ENCODE measurements at places on chromosomes 11 and 22.
A peak's percentile ranks its signal among the peaks of the same experiment; 100 is the strongest.

- DNase-seq, result no peak
Observed at GRCh38 chr11:95684701-95685100, 104.9 kb downstream of the FAM76B start.

GRCh38 chr22:39264349-39265038 lies 19.7 kb upstream of the PDGFB start:
- no peak for DNase-seq

GRCh38 chr11:20369826-20370225 lies 6.3 kb downstream of the HTATIP2 start:
- no peak for DNase-seq

- no peak for DNase-seq
Observed at GRCh38 chr11:92399705-92400104, 175.1 kb downstream of the FAT3 start.

GRCh38 chr11:120854988-120855387 lies 168.9 kb upstream of the TBCEL start:
- DNase-seq, result no peak

DNA sequence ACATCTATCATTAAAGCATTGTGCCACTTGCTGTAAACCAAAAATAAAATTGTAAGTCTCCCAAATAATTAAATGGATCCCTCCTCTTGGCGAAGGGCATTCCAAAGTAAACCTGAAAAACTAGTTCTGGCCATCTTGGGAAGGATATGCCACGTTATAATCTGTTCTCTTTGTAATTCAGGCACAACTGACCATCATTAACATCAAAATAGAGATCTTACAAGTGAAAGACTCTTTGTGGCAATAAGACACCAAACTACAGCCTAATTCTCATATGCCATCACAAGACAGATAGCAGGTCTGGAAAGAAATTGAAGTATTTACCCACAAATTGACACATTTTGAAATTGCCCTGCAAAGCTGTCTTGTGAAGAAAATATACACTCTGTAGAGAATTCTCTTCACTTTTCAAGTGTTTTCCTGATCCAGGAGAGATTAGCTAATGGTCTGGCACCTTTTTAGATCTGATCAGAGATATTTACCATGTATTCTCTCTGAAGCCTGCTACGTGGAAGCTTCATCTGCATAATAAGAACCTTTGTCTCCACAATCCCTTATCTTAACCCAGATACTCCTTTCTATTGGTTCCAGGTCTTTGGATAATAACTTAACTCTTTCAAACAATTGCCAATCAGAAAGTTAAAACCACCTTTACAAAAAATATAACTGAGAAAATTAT lies 630.4 kb upstream of the CCDC179 start:
- no peak for DNase-seq

DNA sequence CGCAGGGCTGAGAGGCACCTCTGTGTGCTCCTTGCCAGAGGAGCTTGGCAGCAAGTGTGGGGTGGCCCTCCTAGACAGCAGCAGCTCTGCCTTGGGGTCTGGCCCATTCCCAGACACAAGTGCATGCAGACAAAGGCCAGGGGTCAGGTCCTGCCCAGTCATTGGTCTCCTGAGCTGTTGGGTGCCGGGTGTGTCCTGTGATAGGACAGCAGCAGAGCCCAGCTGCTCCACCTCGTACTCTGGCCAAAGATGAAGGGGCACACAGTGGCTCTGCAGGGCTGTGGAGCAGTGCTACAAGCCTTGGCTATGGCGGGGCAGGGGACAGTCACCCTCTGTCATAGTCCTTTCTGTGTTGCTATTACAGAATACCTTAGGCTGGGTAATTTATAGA lies 17.3 kb upstream of the OSBPL5 start:
- DNase-seq, result no peak

DNA sequence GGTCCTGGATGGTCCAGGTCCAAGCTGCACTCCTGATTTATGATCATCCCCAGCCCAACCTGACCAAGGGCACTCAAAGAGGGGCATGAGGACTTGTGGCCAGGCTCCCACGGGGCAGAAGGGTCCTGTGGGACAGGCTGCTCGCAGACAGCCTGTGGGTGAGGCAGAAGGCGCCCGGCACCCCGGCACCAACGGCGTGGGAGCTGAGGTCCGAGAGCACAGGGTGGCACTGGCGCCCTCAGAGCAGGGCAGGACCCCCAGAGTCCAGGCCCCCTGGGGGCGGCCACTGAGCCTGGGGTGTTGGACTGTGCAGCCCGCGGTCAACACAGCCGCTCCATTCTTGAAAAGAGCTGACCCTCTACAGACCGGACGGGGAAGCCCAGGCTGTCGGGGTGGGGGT lies 3.3 kb downstream of the IL17REL start:
- no peak for DNase-seq

DNA sequence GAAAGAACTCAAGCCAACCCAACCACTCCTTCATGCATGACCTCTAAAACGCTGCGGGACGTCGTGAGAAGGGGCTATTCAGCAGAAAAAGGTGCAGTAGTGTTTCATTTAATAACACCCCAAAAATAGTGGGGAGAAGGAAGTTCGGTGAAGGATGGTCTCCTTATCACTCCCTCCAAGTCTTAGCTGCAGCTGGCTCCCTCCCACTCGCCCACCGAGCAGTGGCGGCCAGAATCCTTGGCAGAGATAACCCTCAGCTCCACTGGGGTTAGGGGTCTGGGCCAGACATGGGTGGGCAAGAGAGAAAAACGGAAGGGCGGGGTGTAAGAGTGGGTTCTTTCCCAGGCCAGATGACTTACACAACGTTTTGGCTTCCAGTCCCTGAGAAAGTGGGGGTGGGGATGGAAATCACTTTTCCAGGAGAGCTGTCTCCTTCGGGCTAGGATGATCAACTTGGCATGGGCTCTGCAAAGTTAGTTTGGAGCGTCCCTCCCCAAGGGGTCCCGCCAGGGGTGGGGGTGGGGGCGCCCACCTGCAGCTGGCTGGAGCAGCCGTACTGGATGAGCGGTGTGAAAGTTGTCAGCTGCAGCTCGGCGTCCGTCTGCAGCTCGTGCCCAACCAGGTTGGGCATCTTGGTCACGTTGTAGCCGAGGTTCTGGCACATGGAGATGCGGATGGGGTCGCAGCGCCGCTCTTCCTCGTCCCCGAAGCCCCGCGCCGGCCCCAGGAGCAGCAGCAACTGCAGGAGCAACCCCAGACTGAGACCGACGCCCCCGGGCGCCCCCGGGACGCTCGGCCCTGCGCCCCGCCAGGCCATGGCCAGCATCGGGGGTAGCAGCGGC lies 705 bp downstream of the FZD4 start:
- no peak for DNase-seq

DNA sequence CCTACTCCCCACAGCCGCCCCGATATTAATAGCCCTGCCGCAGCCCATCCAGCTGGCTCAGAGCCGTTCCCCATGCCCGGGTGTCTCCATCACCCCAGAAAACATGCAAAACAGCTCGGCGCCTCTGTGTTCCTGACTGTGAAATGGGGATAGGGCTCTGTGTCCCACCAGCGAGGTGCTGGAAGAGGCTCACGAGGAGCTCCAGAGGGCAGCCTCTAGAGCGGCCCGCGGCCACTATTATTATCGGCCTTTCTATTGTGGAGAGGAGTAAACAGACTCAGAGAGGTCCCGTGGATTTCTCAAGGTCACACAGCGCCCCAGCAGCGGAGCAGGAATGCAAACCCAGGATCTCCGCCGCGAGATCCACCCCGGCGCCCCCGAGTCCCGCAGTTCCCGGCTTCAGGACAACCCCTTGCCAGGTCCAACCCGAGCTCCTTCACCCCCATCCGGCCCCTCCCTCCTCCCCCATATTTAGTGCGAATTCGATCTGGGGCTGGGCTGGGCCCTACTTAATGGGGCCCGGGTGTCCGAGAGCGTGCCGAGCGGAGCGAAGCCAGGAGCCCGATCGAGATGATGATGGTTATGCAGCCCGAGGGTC lies at the start of gene ACTN3:
ACTN3 (plus strand) TSS at position 536 of the 598 bp plus-strand sequence; CDS start at position 571, 35 bp downstream.
- peak; percentile 16 for DNase-seq

GRCh38 chr22:45010532-45010900 lies 711 bp upstream of the PHF21B start:
- no peak for DNase-seq

GRCh38 chr11:17828311-17828751 lies 93.8 kb downstream of the KCNC1 start:
- no peak for DNase-seq

DNA sequence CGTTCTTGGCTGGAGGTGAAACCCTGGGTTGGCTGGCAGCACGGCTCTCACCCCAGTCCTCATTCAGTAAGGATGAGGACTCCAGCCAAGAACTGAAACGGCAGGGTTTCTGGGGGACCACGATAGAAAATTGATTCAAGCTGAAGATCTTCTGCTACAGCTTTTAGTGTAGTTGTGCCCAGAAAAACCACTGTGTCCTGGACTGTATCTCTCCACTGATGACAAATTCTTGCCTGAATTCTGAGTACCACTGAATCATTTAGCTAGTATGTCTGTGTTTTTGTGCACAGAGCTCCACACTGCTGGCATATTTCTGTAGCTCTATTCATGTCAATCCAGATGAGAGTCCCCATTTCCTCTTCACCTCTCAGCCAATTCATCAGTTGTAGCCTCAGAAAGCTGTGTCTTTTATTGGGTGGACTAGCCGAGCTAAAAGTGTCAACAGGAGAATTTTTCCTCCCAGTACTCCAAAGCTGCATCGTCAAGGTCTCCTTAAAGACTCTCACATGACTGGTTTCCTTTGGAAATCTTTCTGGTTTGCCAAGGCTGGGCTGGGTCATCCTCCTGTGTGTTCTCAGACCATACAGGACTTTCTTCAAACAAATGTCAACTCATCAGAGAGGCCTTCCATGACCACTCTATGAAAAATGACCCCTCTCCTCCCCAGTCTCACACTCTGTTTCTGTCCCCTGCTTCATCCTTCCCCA lies 144.6 kb downstream of the LDLRAD3 start:
- DNase-seq, result no peak

GRCh38 chr11:129846508-129847335 lies 31.1 kb downstream of the TMEM45B start:
- no peak for DNase-seq

GRCh38 chr22:17057959-17058814 lies 26.6 kb upstream of the IL17RA start:
- peak; percentile 62 for DNase-seq

GRCh38 chr11:37504921-37505320 lies 906.9 kb upstream of the RAG2 start:
- no peak for DNase-seq

GRCh38 chr22:43014316-43014868 lies 557 bp downstream of the PACSIN2 start:
- no peak for DNase-seq

- no peak for DNase-seq
Observed at GRCh38 chr22:47276450-47276820, 514.0 kb downstream of the TBC1D22A start.

- no peak for DNase-seq
Observed at GRCh38 chr22:50576806-50577696, 1.2 kb downstream of the CPT1B start.

DNA sequence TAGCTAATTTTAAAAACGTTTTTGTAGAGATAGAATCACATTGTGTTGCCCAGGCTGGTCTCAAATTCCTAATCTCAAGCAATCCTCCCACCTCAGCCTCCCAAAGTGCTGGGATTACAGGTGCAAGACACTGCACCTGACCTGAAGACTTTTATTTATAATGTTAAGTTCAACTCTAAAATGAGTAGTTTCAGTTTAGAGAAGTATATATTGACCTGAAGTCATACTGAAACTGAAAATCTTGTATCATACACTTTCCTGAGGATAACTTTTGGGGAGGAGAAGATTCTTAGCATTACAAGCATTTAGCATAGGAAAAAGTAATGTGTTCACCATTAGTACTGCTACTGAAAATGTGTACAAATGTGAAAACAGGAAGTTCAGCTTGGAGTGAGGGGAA lies 249.3 kb downstream of the CASP12 start:
- DNase-seq, result no peak

GRCh38 chr11:68839911-68840641 lies 1.6 kb downstream of the CPT1A start:
- DNase-seq, result no peak

GRCh38 chr11:125593114-125593820 lies 615 bp downstream of the STT3A start:
- DNase-seq, result peak; percentile 29

- no peak for DNase-seq
Observed at GRCh38 chr11:68370211-68371111, 58.1 kb downstream of the LRP5 start.

DNA sequence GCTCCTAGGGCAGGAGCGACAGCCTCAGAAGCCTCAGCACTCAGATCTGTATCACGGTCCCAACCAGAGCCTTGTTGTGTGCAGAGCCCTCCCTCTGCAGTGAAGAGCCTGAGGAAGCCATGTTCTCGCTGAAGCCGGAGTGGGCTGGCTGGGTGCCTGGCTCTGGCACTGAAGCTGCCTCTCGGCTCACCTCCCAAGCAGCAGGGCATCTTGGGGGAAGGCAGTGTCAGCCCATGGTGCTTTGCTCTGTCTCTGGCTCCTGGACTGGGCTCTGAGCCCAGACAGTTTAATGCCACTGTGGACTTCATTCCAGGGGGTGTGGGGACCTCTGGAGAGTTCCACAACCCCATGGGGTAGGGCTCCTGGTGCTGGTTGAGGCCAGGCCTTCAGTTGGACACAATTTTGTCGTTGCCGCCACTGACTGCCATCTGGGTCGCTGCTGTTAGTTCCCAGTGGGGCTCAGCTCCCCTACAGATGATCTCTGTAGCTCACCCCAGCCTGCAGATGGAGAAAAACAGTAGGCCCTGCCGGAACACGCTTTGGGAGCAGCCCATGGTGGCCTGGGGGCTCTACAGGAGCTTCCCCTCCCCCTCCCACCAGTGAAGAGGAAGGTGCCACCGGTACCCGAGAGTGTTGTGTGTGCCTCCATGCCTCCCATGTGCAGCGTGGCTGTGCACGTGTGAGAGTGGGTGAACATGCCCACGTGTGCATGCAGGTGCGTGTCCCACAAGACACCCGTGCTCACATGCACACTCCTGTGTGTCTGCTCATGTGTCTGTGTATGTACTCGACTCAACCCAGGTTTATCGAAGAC lies 86.5 kb upstream of the B3GAT1 start:
- DNase-seq, result no peak

DNA sequence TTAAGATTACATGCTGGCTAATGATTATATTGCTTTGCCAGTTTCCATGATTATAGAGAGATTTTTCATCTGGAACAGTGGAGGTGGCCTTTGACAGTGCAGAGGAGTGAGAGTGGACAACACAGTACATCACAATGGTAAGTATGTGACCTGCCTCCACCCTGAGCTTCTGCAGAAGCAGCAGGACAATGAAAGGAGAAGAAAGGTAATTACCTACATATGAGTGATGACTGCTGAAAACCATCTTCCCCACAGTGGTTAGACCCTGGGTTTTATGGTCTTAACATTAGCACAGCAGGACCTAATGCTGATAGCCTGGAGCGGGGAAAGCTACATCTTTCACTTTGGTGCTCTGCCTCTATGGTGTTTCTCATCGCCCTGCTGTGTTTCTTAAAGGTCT lies 454.7 kb upstream of the DDI1 start:
- DNase-seq, result no peak

- no peak for DNase-seq
Observed at GRCh38 chr11:15055620-15056356, 17.6 kb upstream of the CALCB start.

GRCh38 chr11:92978271-92979111 lies 9.0 kb downstream of the MTNR1B start:
- peak; percentile 98 for DNase-seq
